ENCODE measurements at places on chromosomes 7 and 10. TPM values are rescaled to one million over a fixed set of nuclear protein-coding genes. Genes with fewer than 3 reads are reported as not detected.

Gene LOXL4
- total RNA-seq: 6.9 TPM

Gene ZNF853
- 11.7 TPM for total RNA-seq

Gene ASB10
- not detected for total RNA-seq

Gene AKR1C8
- total RNA-seq: 0.33 TPM

GRCh38 chr10:103828107-103828506, 27.3 kb downstream of the SH3PXD2A start:
- H3K27me3 ChIP-seq: no peaks in the 10 kb centered on the region
- peak overlapping the region; percentile 70 for H3K27ac ChIP-seq
- no peaks in the 10 kb centered on the region for H3K36me3 ChIP-seq

GRCh38 chr10:82924711-82925110, 1049.7 kb downstream of the NRG3 start:
- H3K4me1 ChIP-seq: no peaks in the 10 kb centered on the region
- no peak overlapping the region for H3K4me3 ChIP-seq
- no peak overlapping the region for H3K27ac ChIP-seq
- H3K36me3 ChIP-seq: no peaks in the 10 kb centered on the region
- DNase-seq: no peak

DNA sequence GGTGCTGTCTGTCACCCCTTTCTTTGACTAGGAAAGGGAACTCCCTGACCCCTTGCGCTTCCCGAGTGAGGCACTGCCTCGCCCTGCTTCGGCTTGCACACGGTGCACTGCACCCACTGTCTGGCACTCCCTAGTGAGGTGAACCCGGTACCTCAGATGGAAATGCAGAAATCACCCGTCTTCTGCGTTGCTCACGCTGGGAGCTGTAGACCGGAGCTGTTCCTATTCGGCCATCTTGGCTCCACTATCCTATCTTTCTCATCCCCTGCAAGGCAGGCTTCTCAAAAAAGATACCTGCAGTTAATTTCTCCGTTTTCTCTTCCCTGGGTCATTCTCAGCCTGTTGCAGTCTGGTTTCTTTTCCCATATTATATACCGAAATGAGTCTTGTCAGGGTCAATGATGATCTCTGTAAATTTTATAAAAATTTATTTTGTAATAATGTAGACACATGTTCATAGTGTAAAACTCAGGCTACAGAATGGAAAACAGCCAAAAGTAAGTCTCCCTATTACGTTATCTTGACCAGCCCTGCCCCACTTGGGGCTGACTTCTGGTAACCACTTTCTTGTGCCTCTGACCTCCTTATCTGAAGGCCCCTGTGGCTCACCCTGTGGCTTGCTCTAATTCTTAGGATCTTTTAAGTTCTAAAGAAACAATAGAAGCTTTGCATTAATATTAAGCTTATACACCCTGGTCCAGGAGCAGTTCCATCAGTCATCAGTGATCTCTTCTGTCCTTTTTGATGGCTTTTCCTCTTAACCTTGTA, 20.7 kb downstream of the BLVRA start:
- no peaks in the 10 kb centered on the region for H3K4me1 ChIP-seq
- H3K4me3 ChIP-seq: no peak overlapping the region
- no peak for DNase-seq
- no peaks in the 10 kb centered on the region for H3K36me3 ChIP-seq
- no peak overlapping the region for H3K27ac ChIP-seq

DNA sequence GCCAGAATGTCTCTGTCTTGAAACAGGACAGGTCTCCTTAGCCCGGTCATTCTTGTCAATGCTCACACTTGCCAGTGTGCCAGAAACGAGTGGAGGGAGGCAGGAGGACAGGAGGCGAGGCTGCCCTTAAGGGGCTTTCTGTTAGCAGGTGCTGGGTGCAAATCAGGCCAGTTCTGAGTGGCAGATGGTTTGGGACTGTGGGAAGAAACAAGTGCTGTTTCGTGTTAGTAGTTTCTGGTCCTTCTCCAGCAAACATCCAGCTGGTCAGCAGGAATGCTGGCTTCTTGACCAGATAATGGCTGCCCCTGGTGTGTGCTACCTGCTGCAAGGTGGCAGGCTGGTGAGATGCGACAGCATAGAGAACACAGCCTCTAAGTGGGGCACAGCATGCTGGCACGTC, 8.2 kb upstream of the NDUFB2 start:
- no peak for DNase-seq
- peaks cover 4% of the 10 kb centered on the region for H3K36me3 ChIP-seq
- H3K4me3 ChIP-seq: no peak overlapping the region
- no peaks in the 10 kb centered on the region for H3K4me1 ChIP-seq

GRCh38 chr7:65342723-65343629, 30.7 kb upstream of the ZNF92 start:
- no peaks in the 10 kb centered on the region for H3K36me3 ChIP-seq
- H3K4me3 ChIP-seq: no peak overlapping the region
- no peak overlapping the region for H3K27ac ChIP-seq
- H3K27me3 ChIP-seq: no peaks in the 10 kb centered on the region
- H3K4me1 ChIP-seq: no peaks in the 10 kb centered on the region

GRCh38 chr7:110522761-110523200, 568.1 kb upstream of the LRRN3 start:
- H3K4me1 ChIP-seq: no peaks in the 10 kb centered on the region
- H3K27ac ChIP-seq: no peak overlapping the region
- DNase-seq: no peak
- H3K4me3 ChIP-seq: no peak overlapping the region
- H3K36me3 ChIP-seq: no peaks in the 10 kb centered on the region

- no peaks in the 10 kb centered on the region for H3K4me1 ChIP-seq
- H3K4me3 ChIP-seq: no peak overlapping the region
- no peaks in the 10 kb centered on the region for H3K36me3 ChIP-seq
- no peak overlapping the region for H3K27ac ChIP-seq
- no peaks in the 10 kb centered on the region for H3K27me3 ChIP-seq
Measured at GRCh38 chr7:34904987-34905386, 132.3 kb downstream of the DPY19L1 start.

DNA sequence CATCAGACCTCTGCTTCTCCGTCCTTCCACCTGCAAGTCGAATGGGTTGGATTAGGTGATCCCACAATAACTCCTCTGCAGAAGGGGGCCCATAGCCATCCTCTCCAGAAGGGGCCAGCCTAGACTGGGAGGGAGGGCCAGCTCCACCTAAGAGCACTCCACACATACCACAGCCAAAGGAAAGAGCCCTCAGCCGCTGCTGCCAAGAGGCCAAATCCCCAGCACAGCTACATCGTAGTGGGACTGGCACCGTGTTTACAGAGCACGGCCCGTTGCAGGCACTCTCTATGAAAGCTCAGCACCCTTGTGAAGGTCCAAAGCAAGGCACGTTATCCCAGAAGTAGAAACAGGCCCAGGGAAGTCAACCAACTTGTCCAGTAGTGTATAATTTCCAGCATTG, 5.4 kb downstream of the KCNH2 start:
- DNase-seq: no peak
- H3K27me3 ChIP-seq: peaks cover 10% of the 10 kb centered on the region
- H3K36me3 ChIP-seq: no peaks in the 10 kb centered on the region
- peaks cover 9% of the 10 kb centered on the region for H3K4me1 ChIP-seq
- H3K4me3 ChIP-seq: no peak overlapping the region

- H3K4me3 ChIP-seq: no peak overlapping the region
- H3K36me3 ChIP-seq: no peaks in the 10 kb centered on the region
- H3K4me1 ChIP-seq: no peaks in the 10 kb centered on the region
- DNase-seq: no peak
- no peak overlapping the region for H3K27ac ChIP-seq
Measured at GRCh38 chr7:26626687-26627086, 237.7 kb downstream of the SKAP2 start.

DNA sequence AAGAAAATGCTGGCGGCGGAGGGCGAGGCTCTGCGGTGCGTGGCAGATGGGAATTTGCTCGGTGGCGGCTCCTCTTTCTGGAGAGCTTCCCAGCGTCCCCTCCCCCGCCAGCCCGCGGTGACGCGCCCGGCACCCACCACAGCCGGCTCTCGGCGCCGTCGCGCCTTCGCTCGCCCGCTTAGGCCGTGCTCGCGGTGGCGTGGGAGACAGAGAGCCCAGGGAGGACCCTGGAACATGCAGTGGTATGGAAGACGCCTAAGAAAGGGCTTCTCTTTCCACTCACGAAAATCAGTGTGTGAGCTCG, 576 bp upstream of the CSGALNACT2 start:
- DNase-seq: no peak
- H3K27ac ChIP-seq: peak overlapping the region; percentile 95
- no peaks in the 10 kb centered on the region for H3K36me3 ChIP-seq
- peak overlapping the region; percentile 95 for H3K4me3 ChIP-seq
- no peaks in the 10 kb centered on the region for H3K4me1 ChIP-seq
- no peaks in the 10 kb centered on the region for H3K27me3 ChIP-seq

- H3K4me1 ChIP-seq: no peaks in the 10 kb centered on the region
- H3K27ac ChIP-seq: no peak overlapping the region
- H3K36me3 ChIP-seq: no peaks in the 10 kb centered on the region
- DNase-seq: peak; percentile 10
- no peaks in the 10 kb centered on the region for H3K27me3 ChIP-seq
Measured at GRCh38 chr7:47809387-47809786, 138.9 kb downstream of the PKD1L1 start.

GRCh38 chr10:65968871-65969270, 957.0 kb upstream of the LRRTM3 start:
- no peak overlapping the region for H3K4me3 ChIP-seq
- no peaks in the 10 kb centered on the region for H3K27me3 ChIP-seq
- no peak overlapping the region for H3K27ac ChIP-seq
- no peak for DNase-seq
- H3K4me1 ChIP-seq: no peaks in the 10 kb centered on the region
- no peaks in the 10 kb centered on the region for H3K36me3 ChIP-seq

GRCh38 chr10:20877986-20878983, 18.8 kb downstream of the NEBL start:
- DNase-seq: no peak
- no peak overlapping the region for H3K27ac ChIP-seq
- no peaks in the 10 kb centered on the region for H3K36me3 ChIP-seq
- H3K27me3 ChIP-seq: no peaks in the 10 kb centered on the region

DNA sequence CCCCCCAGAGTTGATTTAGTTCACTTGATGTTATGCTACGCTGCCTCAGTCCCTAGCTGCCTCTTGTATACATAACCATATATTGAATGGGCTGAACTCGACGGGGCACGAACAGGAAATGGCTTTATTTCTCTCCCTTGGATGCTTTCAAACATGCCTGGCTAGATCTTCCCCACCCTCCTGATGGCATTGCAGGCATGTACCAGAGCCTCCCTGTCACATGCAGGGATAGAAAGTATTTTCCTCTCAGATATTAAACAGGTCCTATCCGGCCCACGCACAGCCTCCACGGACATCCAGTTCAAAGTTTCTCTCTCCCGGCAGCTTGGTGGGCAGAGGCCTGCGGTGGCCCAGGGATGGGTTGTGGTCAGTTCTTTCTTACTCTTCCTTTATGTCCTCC, 422.1 kb downstream of the RPS24 start:
- H3K36me3 ChIP-seq: no peaks in the 10 kb centered on the region
- no peak for DNase-seq
- H3K4me1 ChIP-seq: no peaks in the 10 kb centered on the region

GRCh38 chr7:78168865-78169264, 370.3 kb downstream of the PHTF2 start:
- no peaks in the 10 kb centered on the region for H3K27me3 ChIP-seq
- DNase-seq: no peak
- H3K4me1 ChIP-seq: no peaks in the 10 kb centered on the region

GRCh38 chr10:17229016-17229716, 1.1 kb downstream of the VIM start:
- no peaks in the 10 kb centered on the region for H3K27me3 ChIP-seq
- DNase-seq: peak; percentile 68
- peaks cover 11% of the 10 kb centered on the region for H3K4me1 ChIP-seq
- H3K36me3 ChIP-seq: no peaks in the 10 kb centered on the region
- peak overlapping the region; percentile 82 for H3K4me3 ChIP-seq
- H3K27ac ChIP-seq: peak overlapping the region; percentile 99

DNA sequence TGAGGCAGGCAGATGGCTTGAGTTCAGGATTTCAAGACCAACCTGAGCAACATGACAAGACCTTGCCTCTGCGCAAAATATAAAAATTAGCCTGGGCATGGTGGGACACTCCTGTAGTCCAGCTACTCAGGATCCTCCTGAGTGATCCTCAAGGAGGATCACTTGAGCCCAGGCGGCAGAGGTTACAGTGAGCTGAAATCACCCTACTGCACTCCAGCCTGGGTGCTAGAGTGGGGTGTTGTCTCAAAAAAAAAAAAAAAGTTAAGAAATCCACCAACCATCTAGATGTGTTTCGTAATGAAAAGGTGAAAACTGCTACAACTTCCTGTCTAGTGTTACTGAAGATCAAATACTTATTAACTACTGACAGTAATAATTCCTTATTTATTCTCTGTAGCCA, 8.1 kb downstream of the GLCCI1 start:
- no peaks in the 10 kb centered on the region for H3K36me3 ChIP-seq
- H3K27ac ChIP-seq: no peak overlapping the region
- no peaks in the 10 kb centered on the region for H3K27me3 ChIP-seq

DNA sequence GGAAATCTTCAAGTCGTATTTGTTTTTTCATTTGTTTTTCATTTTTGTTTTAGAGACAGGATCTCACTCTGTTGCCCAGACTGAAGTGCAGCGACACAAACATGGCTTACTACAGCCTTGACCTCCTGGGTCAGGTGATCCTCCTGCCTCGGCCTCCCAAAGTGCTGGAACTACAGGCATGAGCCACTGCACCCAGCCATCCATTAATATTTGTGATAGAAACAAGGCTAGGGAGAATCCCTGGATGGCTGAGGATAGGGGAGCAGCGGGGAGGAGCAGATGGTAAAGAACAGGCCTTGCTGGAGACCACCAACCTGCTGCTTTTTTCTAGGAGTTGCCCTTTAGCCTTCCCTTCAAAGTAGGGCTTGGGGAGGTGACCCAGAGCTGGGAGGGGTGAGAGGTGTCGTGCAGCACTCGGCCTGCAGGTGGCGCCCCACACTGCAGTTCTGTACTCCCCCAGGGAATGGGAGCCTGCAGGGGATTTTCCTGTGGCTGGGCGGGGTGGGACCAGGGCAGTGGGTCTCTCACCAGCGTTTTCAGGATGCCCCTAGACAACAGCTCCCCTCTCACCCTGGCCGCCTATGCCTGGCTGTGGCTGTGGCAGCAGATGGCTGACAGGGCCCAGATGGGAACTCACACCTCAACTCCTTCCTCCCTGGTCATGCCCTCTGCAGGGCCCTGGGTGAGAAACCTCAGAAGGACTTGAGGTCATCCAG, 12.6 kb upstream of the CDH23 start:
- H3K4me1 ChIP-seq: no peaks in the 10 kb centered on the region
- peak; percentile 69 for DNase-seq
- no peak overlapping the region for H3K27ac ChIP-seq
